ENCODE measurements at places on chromosomes 5 and 9.

GRCh38 chr5:81785322-81785721, 34.4 kb upstream of the SSBP2 start:
- DNase-seq = no peak

- DNase-seq = no peak
These were observed 53.6 kb upstream of the FST start for GRCh38 chr5:53426878-53427277.

DNA sequence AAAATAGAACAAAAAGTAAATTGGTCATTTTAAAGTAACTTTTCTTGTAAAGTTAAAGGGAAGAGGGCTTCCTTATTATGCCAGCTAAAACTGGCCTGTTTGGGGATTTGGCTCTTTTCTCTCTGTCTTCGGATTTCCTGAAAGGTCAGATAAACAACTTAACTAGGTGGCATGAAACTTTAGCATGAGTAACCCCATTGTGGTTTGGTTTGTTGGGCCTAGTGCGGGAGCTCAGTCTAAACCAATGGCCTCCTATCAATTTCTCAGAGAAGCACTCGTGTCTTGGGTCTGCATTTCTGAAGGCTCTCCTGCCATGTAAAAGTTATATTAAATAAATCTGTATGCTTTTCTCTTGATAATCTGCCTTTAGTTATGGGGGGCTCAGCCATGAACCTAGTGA, 48.5 kb upstream of the ANKH start:
- DNase-seq = no peak

DNA sequence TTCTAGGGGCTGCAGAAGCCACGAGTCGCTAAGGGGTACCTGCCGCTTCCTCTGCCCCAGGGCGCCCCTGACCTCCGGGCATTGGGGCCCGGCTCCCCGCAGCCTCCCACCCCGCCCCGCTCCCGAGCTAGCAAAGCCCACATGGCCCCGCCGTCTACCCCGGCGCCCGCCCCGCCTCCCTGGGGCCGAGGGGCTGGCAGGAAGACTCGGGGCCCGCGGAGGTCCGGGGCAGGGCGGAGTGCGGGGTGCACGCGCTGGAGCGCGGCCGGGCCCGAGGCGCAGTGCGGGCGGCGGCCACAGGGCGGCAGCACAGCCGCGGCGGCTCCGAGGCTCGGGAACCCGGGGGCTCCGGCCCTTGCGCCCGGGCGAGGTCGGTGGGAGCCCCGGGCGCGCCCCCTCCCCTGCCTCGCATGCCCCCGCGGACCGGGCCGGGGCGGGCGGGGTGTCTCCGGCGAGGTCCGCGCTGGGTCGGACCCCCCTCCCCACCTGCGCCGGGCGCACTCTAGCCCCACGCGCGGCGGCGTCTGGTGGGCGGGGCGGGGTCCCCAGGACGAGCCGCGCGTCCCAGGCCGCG, 6.7 kb downstream of the NRARP start:
- DNase-seq = peak; percentile 69

DNA sequence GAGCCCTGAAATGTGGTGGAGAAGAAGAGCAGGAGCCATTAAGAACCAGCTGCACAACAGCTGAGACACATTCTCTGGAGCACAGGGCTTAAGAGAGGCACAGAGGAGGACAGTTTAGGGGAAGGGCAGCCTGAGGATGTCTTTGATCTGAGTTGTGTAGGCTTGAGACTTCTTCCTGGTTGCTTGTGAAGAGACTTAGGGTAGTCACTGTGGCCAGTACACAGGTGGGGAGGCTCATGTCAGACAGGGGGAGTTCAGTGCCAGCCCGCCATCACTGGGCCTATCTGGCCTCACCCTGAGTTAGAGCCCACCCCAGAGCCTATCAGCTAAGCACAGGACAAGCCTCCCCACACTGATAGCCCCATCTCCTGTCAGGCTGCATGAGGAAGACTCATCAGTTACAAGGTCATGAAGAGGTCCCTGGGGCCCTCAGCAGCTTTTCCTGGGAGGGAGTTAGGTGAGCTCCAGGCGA, 19.8 kb downstream of the SLC22A4 start:
- DNase-seq = no peak

DNA sequence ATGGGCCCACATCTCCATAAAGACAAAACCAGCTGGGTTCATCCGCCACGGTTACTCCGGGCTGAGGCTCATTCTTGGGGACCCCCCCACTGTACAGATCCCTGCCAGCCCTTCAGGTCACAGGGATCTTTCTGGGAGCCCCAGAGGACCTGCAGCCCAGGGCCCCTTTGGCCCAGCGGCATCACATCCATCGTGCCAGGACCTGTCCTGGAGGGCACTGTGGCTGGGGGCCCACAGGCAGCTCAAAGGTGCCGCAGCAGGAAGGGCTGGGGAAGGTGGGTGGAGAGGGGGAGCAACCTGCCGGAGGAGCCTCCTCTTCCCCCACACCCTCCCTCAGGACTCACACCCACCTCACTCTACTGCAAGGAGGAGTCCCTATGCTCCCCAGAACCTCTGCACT, 252.8 kb downstream of the ROR2 start:
- DNase-seq = no peak

- DNase-seq = no peak
These were observed 33.6 kb upstream of the HMGCR start for GRCh38 chr5:75303419-75303818.

DNA sequence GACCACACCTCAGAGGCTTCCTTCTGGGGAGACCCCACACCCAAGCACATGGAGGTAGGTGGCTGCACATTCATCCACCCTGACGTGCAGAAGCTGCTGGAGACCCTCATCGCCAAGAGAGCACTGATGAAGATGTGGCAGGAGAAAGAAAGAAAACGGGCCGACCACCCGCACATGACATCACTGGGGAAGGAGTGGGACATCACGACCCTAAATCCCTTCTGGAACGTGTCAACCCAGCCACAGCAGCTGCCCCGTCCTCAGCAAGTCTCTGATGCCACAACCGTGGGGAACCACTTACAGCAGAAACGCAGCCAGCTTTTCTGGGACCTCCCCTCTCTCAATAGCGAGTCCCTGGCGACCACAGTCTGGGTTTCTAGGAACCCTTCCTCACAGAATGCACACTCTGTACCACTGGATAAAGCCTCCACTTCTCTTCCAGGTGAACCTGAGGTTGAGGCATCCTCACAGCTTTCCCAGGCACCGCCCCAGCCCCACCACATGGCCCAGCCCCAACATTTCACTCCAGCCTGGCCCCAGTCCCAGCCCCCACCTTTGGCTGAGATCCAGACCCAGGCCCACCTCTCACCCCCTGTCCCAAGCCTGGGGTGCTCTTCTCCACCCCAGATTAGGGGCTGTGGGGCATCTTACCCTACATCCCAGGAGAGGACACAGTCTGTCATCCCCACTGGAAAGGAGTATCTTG, 3.0 kb downstream of the SPATA31E1 start:
- no peak for DNase-seq

- DNase-seq = no peak
These were observed 16.8 kb downstream of the ALDOB start for GRCh38 chr9:101418518-101419430.
